T-helper 17 cell (primary cell): ENCODE measurements at places on chromosomes 4 and X.

DNA sequence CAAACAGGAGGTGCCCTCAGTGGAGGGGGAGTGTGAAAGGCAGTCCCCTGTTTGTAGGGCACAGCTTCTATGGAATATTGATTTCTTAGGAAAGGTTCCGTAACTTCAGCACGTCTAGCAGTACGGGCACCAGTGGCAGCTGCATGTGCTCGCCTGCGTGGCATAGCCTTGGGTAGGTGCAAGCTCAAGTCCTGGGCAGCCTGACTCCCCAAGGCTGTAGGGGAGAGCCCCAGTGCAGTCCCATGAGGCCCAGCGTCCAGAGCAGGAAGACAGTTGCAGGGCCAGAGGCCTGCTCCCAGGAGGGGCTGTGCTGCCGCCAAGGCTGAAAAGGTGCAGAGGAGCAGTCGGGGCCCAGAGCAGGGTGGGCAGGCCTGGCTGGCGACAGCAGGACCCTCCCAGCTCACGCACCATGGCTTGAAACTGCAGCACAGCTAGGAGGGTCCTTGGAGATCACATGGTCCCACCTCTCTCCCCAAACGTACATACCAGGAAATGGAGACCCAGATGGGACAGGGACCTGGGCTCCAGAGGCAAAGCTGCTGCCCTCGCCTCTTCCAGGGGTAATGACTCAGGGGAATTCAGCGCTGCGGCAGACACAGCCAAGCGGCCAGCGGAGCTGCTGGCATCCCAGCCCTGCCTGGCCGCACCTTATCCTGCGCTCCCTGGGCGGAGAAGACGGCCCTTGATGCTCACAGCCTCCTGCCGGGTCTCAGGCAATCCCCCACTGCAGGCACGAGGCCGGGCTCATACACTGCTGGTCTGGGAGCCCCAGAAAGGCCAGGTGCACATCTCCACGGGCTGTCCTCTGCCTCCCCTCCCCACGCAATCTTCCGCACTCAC is 6.0 kb upstream of the DUSP9 start:
- no peak for DNase-seq

DNA sequence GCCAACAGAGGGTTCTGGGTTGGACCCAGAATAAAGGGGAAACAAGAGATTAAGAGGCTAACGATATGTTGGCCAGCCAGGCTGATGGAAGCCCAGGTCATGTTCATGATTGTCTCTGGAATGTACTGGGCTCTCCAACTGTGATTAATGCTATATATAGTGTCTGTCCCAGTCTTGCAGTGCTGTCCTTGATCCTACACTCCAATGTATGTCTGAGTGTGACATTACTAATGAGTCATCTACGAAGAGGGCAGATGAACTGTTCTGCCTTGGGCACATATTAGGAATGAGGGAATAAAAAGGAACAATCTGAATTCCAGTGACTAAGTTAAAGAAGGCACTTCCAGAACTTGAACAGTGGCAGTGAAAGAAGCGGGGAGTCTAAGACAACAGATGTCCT is 142.1 kb downstream of the PDGFRA start:
- DNase-seq: no peak

- no peak for DNase-seq
These were observed 68.8 kb downstream of the IL15 start for GRCh38 chr4:141705048-141705746.

DNA sequence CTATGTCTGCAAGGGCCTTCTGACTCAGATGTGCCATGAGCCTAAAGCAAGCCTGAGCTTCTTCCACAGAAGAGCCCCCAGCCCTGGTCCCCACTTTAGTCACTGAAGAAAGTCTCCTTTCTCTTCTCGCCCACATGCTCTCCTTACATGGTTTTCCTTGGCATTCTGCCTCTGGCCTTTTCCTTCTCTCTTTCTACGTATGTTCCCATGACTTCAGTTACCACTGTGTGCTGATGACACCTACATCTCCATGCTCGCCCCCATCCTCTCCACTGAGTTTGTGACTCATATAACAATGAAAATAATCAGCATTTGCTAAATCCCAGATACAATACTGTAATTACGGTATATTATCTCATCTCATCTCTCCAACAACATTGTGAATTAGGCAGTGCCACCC is 149.3 kb downstream of the AMMECR1 start:
- no peak for DNase-seq
